ENCODE measurements at places on chromosomes 12 and 14. TPM values are rescaled to one million over a fixed set of nuclear protein-coding genes. Genes with fewer than 3 reads are reported as not detected.

DNA sequence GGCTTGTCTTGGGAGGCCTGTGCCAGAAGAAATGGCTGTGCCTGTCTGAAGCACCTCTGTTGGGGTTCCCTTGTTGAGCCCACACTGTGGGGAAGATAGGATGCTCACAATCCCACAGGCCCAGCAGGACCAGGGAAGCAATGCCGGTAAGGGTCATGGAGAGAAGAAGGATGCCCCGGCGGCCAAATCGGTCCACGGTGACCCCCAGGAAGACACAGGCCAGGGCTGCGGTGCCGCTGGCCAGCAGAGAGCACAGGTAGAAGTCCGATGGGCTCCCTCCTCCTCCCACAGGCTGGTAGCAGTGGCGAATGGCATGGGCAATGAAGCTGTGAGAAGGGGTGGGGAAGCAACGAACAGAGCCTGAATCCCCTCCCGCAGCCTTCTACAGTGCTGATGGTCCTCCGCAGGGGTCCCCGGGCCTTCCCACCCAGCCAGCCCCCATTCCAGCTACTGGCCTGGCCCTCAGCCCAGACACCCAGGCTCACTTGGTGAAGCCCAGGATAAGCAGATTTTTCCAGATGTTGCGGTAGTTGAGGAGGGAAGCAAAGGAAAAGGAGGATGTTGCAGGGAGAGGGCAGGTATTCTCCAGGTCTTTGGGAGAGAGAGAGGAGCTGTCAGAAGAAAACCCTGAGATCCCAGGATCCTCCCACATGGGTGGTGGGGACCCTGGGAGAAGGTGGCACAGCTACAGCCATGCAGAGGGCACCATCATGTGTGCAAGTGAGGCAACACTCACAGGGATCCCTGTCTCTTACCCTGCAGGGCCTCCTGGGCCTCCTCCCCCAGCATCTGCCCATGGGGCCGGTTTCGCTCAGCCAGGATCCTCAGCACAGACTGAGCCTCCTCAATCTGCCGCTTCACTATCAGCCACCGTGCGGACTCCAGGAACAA lies 5.0 kb downstream of the SLC22A17 start:
- DNase-seq = no peak

DNA sequence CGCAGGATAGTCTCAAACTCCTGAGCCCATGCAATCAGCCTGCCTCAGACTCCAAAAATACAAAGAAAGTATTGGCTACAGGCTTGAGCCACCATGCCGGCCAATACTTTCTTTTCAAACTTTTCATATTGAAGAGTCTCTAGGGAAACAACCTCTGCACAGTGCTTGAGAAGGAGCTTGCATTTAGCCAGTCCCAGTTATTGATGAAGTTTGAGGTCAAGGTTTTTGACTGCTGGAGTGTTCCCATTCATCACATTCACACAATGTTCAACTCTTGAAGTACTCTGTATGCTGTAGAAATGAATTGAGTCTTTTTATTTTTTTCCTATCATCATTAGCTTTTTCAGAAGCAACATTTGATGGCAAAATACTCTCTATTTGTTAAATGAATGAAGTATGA lies 355.8 kb upstream of the E2F7 start:
- no peak for DNase-seq

Gene CCDC196
- not detected for total RNA-seq

- DNase-seq = no peak
Measured at GRCh38 chr12:113138826-113139225, 3.3 kb upstream of the RASAL1 start.

Gene ACVR1B
- 8.4 TPM for total RNA-seq

- no peak for DNase-seq
Measured at GRCh38 chr14:99589031-99589441, 15.0 kb downstream of the CCDC85C start.

- DNase-seq = no peak
Measured at GRCh38 chr14:23243066-23243465, 5.3 kb downstream of the RNF212B start.

GRCh38 chr12:70317781-70318180 lies 48.3 kb upstream of the KCNMB4 start:
- DNase-seq = no peak
